ENCODE measurements at places on chromosomes 7 and 10.

DNA sequence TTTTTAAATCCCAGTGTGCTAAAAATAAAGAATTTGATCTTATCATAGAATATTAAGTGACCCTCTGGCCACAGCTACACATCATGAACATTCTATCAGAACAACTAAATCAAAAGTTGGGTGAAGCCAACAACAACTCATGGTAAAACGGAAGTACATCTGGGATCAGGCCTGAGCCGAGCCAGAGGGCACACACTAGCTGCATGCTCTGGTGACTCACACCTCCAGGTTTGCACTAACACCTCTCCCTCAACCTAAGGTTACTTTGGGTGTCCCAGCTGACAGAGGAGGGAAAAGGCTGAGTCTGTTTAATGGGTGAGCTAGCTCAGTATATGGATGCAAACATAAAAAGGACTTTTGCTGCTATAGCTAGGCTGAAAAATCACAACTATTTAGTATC is 281.6 kb downstream of the HGF start:
- no peak for DNase-seq

- DNase-seq = no peak
These were observed 25.6 kb upstream of the ERCC6 start for GRCh38 chr10:49564461-49565009.

- DNase-seq = no peak
These were observed 158.2 kb downstream of the ST7 start for GRCh38 chr7:117111535-117111934.

GRCh38 chr7:145928937-145929336 is 187.7 kb upstream of the CNTNAP2 start:
- no peak for DNase-seq

DNA sequence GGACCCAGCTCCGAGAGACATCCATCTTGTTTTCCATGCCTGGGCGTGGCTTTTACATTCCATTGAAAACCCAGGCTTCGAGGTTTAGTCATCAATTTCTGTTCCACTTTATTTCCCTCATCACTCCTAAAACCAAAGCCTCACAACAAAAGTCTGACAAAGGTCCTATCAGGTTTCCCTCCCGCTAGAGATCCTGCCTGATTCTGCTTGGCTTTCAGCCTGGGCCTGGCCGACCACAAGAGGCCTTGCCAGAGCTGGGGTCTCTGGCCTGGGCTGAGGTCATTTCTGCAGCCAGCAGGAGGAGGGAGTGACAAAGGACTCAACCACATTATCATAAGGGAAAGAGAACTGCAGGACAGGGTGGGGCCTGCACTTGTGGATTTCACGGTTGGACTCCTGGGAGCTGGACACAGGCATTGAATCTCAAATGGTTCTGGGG is 167.0 kb downstream of the FANK1 start:
- DNase-seq = peak; percentile 95

DNA sequence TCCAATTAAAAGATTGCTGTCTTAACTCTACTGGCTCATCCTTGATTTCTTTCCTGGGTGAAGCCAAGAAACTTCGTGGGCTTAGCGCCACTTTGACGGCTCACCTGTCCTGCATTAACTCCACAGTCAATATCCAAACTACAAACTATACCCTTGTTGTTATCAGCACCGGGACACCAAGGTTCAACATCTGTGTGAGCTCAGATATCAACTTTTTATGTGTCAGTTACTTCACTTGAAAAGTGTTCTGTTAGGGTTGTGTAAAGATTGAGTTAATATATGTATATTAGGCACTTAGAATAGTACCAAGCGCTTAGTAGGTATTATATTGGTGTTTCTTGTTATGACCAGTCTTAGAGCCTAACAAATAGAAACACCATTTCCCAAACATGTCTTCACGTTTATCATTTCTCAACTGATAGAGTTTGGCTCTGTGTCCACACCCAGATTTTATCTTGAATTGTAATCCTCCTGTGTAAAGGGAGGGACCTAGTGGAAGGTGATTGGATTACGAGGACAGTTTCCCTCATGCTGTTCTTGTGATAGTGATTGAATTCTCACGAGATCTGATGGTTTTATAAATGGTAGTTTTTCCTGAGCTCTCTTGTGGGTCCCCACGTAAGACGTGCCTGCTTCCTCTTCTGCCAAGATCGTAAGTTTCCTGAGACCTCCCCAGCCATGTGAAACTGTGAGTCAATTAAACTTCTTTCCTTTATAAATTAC is 19.0 kb upstream of the ST8SIA6 start:
- no peak for DNase-seq

DNA sequence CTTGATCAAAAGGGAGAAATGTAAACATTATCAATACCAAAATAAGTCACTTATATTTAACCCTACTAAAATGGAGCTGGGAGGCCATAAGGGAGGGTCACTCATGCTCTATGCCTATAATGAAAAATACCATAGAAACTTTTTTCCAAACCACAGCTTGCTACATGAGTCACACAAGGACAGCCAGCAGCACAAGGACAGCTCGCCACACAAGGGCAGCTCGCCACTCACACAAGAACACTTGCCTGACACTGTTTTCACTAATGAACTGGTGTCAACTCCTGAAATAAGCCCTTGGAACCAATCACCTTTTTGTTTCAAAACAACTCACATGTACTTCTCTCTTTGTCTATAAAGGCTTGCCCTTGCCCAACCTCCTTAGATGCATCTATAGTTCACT is 43.3 kb downstream of the FRMPD2 start:
- no peak for DNase-seq

- DNase-seq = peak; percentile 73
These were observed 15.6 kb downstream of the LYZL1 start for GRCh38 chr10:29304264-29304994.

- peak; percentile 36 for DNase-seq
These were observed 99.5 kb upstream of the TNRC18 start for GRCh38 chr7:5523052-5523711.

DNA sequence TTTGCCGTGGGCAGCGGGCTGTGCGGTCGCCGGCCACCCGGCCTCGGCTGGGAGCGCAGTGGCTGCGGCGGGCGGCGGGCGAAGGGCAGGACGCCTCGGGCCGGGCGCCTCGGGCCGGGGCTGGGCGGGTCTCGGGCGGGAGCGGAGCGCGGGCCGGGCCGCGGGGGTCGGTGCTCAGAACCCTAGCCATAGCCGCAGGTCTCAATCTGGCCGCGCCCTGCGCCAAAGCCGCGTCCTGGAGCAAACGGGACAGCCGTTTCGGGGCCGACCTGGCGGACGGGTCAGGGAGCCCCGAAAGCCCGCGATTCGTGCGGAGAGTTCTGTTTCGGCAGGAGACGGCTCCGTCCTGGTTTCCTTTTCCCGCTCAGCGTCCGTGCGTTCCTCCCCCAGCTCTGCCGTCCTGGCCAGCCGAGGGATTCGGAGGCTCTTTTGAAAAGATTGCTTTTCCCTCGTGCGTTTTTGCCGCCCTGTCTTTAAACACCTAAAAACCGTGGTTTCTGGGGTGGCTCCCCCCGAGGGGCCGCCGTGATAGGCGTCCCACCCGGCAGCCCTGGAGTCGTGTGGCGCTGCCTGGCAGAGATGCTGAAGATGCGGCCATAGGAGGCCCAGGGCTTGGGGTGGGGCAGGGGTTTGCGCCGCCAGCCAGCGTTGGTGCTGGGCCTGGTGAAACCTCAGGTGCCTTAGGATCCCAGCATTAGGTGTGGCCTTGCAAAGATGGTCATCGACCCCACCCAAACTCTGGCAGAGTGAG is 727 bp downstream of the RET start:
- DNase-seq = no peak

DNA sequence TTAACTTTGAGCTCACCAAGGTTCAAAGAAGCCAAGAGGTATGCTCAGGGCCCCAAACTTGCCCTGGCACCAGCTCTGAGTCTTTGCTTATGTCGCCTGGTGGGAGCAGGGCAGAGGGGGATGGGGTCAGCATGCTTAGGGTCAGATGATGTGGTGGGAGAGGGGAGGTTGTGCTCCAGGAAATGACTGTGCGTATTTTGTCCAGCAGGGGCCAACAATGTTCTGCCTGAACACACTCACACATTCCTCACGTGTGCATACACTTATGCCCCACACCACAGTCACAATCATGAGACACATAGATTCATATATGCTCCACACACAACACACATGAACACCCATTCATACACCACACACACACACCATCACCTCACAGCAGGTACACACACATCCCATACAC is 4.4 kb upstream of the RAMP3 start:
- no peak for DNase-seq

Data from fibroblast of mammary gland (primary cell).